AG08395 (cell line): ENCODE measurements at places on chromosomes 6 and 20.

GRCh38 chr6:12605888-12606345 is 110.7 kb upstream of the PHACTR1 start:
- peak; percentile 51 for DNase-seq

GRCh38 chr6:146041282-146041681 is 12.4 kb downstream of the GRM1 start:
- no peak for DNase-seq

DNA sequence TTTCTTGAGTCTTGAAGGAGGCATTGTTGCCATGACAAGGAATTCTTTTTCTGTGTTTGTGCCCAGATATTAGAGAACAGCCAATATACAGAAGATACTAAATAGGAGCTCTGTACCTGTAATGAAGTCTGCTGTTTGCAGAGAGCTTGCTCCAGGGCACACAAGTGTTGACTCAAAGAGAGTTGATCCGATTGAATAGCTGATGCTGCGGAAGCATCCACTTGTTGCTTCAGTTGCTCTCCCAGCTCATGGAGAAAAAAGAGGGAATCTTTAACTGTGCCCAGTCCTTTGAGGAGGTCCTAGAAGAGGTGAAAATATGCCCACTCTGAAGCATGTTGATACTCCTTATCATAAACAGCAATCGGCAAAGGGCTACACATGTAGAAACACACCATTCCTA is 411.4 kb downstream of the ESR1 start:
- DNase-seq = no peak

- no peak for DNase-seq
These were observed 20.4 kb downstream of the DSTN start for GRCh38 chr20:17590245-17590644.

DNA sequence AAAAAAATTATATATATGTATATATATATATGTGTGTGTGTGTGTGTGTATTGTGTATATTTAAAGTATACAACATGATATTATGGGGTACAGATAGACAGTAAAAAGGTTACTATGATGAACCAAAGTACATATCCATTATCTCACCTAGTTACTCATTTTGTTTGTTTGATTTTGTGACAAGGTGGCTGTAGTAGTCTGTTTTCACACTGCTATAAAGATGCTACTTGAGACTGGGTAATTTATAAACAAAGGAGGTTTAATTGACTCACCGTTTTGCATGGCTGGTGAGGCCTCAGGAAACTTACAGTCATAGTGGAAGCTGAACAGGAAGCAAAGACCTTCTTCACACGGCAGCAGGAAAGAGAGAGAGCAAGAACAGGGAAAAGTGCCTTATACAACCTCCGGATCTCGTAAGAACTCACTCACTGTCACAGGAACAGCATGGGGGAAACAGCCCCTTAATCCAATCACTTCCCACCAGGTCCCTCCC is 30.2 kb upstream of the DACT2 start:
- no peak for DNase-seq

DNA sequence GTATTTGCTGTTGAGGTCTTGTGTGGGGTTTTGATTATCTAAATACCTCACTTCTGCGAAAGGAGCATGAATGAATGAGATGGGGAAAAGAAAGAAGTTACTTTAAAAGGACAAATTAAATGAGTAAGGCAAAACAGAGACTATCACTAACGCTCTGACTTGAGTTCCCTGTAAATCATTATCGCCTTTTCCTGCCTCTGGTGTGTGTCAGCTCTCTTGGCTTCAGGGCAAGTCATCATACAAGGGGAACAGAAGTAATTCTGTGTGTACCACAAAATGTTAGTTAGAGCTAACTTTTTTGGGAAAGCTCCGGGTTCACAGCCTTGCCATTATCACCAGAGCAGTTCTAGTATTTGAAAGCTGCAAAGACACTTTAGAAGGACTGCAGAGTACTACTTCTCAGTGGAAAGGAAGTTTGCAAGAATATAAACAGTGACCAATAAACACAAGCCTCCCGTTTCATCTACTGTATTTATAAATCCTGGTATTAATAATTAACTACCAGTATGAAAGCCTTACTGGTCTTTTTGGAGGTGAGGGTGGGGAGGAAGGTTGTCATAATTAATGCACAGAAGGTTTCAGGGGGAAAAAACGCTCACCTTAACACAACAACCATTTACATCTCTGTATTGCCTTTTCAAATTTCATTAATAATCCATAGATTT is 1.2 kb downstream of the DZANK1 start:
- DNase-seq = no peak

DNA sequence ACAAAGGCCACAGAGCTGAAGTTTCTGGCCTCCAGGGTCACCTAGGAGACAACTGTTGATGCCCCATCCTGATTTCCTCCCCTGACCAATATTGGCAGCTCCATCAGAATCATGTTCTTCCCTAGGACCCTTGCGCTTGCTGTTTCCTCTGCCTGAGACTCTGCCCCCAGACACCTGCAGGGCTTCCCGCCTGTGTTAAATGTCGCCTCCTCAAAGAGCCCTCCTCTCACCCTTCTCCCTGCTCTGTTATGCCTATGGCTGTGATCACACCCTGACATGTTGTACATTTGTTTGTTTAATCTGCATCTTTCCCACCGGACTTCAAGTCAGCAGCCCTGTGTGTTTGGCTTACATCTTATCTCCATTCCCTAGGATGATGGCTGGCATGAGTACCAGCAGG is 30.1 kb downstream of the DLGAP4 start:
- DNase-seq = no peak

DNA sequence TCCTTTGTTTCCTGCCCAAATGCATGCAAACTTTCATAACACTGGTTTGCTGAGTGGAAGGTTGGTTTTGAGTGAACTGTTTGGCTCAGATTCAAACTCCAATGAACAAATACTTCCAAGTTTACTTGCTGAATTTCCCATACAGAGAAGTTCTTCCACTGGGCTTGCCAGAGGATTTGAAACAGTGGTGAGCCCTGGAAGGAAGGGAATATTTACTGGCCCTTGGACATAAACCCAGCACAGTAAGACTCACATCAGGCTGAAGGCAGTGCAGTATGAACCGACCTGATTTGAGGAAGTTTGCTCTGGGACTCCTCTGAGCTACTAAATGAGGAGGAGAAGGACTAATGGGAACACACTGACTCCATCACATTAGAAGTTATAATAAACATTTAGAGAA is 3.8 kb downstream of the TRAF3IP2 start:
- DNase-seq = peak; percentile 70

DNA sequence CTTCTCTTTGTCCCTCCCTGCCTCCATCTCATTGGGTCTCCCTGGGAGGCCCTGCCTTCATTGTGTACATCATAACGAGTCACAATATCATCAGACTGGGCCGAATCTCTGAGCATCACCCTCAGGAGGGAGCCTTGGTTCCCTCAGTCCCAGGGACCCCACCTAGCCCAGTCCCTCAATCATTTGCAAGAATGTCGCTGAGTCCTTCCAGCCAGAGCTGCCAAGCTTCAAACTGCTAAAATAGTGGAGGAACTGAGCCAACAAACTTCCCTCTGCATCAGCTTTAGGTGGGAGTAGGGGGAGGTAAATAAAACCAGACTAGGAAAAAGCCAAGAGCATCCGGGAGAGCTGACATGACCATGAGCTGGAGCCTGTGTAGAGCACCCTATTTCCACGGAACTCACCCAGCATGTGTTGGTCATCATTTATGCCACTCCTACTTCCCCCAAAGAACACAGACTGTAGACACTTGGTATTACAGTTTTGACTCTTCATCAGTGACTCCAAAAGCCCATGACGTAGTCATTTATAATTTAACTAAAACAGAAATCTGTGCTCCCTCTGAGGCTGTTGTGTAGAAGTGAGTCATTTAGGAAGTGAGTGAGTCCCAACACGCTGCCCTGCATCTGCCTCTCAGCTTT is 28.8 kb upstream of the IL17A start:
- peak; percentile 24 for DNase-seq

- no peak for DNase-seq
These were observed 35.9 kb downstream of the PCSK2 start for GRCh38 chr20:17262786-17263185.

GRCh38 chr6:105902401-105903031 is 183.6 kb upstream of the PRDM1 start:
- peak; percentile 57 for DNase-seq

DNA sequence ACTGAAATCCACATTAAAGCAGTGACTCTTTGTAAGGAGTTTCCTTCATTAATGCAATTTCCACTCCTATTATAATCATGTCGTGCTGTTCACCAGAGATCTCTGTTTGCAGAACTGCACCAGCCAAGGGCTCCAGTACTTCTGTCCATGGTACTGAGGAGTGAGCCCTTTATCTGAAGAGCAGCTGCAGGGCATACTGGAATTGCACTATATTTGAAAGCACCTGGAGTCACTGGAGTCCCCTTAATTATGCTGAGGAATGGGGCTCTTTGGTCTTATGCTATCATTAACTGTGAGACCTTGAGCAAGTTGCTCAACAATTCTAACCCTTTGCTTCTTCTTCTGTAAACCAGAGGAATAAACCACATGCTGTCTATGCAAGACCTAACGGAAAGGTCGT is 61.7 kb upstream of the NUP153 start:
- DNase-seq = no peak

DNA sequence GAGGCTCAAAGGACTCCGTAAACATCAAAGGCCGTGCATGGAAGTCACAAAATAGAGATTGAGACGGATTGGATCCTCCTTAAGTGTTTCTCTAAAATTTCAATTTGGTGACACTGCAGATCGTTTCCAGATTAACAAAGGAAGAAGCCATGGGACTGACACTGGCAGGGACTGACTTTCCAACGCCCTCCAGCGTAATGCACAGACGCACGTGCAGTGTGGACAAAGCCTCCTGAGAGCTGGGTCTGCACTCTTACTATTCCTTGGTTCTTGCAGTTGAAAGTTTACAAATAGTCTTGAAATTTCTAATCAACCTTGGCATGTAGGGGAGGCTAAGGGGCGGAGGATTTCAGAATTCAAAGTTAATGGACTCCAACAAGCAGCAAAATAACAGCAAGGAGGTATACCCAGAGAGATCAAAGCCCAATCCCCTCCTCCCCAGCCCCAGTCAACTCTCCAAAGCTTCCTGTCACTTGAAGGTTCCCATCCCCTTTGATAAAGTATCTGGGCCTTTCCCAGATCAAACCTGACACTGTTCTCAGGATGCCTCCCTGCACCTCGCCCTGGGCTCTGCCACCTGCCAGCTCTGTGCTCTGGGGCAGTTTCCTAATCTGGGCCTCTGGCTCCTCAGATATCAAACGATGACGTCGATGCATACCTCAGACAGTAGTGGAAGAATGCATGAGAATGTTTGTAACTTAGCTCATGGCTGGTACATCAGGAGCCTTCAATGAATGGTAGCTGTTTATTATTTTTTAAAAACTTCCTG is 106.5 kb upstream of the TRAF3IP2 start:
- peak; percentile 56 for DNase-seq

DNA sequence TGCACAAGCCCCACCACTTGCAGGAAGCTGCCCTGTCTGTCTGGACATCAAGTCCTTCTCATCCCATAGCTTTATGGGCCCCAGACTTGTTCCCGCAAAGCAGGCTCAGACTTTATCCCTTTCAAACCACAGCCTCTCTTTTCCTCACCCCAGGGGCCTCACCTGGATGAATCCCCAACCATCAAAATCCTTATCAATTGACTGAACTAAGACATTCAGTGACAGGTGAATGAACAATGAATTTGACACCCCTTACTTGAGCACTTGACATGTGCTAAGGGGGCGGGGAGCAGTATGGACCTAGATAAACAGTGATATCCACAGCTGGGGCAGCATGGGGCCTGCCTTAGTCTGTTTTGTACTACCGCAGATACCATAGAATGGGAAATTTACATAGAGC is 5.0 kb downstream of the RAB44 start:
- no peak for DNase-seq

- no peak for DNase-seq
These were observed 280.7 kb downstream of the TAF4 start for GRCh38 chr20:61784801-61785566.

- DNase-seq = peak; percentile 76
These were observed 58.6 kb downstream of the SYNJ2 start for GRCh38 chr6:158040051-158040803.

GRCh38 chr6:47197682-47198640 is 111.7 kb downstream of the TNFRSF21 start:
- no peak for DNase-seq

DNA sequence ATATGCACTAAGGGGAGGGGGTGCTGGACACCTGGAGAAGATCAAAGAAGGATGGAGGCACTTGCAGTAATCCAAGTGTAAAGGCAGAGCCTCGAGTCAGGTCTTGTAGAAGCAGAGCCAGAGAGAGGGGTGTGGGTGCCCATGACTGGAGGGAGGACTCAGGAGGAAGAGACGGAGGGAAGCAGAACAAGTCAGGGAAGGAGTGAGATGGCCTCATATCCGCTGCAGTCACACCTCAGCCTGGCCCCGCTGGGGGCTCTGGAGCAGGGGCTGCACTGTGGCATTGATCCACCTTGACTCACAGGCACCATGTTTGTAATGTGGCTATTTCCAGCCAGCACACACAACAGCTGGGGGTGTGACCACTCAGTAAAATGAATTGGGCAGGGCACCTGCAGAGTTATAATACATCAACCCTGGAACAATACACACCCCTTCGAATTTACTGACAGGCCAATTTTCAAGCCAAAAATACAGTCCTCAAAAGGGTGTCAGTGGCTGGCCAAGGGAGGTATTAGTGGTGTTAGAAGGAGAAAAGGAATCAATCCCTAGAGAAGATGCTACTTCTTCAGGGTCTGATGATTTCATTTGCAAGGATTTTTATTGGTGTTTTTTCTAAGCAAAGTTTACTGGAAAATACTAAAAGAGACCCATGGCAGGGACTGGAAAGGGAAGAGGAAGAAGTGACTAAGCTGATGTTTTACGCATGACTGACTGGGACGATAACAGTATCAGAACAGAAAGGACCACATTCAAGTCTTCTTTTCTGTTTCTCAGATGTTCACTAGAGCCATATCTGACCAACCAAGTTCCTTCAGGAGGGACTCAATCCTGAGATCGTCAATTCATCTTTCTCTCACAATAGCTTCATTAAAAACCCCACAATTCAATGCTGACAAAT is 18.9 kb upstream of the NXT1 start:
- DNase-seq = no peak

- DNase-seq = no peak
These were observed 73.9 kb downstream of the DCDC2 start for GRCh38 chr6:24284006-24284405.

- DNase-seq = no peak
These were observed 48.6 kb upstream of the PTPRT start for GRCh38 chr20:43238266-43238665.

GRCh38 chr6:46983007-46983411 is 59.1 kb downstream of the ADGRF1 start:
- DNase-seq = peak; percentile 36

DNA sequence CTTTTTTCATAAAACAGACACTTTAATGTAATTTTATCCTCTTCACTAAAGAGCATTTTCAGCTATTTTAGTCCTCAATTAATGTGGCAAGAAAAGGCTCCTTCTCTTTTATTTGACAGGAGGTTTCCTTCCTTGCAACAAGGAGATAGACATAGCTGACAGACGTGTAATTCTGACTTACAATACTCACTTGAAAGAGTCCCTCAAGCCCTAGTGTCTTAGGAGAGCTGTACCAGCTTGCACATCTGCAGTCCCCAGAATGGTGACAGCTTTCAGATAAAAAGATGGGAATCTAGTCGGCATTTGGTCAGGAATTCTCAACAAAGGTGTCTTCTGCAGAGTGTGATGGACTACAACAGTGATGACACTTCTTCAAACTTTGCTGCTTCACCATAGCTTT is 603.7 kb upstream of the PTCHD4 start:
- DNase-seq = no peak
